Activated T-cell treated with anti-CD3 and anti-CD28 coated beads, Interleukin-2, amount 50 U/mL, for 72 hours (primary cell): ENCODE measurements at places on chromosomes 5 and 9. TPM values are rescaled to one million over a fixed set of nuclear protein-coding genes. Genes with fewer than 3 reads are reported as not detected.

STKLD1 gene
- total RNA-seq: 1.3 TPM

WHRN gene
- 8.6 TPM for total RNA-seq

NUTM2F gene
- total RNA-seq: not detected

HCN1 gene
- not detected for total RNA-seq

MLANA gene
- total RNA-seq: not detected

PCDHGB2 gene
- 0.28 TPM for total RNA-seq

CCNI2 gene
- 4.6 TPM for total RNA-seq

C9orf152 gene
- not detected for total RNA-seq
